ENCODE measurements at places on chromosomes 3 and 15.

DNA sequence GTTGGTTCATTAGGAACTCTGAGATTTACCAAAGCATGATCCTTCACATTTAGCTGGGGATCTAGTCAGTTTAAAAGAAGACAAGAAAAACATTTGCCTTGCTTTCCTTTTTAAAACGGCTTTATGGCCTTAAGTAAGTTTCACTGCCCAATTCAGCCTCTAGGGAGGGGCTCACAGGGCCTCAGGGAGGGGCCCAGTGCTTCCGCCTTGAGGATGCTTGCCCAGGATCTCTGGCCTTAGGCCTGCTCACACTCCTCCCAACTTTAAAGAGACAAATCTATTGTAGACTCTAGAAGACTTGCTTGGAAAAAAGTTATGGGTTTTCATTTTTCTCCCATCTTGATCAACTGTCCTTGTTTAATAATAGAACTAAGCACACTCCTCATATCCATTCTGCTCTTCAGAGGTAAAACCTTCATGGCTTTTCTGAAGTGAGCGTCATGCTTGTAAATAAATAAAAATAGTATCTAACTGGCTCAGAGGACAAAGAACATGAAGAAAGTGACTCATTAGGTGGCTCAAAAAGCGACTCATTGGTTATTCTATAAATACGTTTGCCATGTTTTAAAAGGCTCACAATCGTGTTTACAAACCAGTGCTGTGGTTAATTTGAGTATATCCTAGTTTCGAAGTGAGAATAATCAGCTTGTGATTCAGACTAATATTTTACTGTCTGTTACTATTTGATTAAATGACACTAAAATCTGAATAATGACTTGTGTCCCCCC, 13.7 kb downstream of the PDHB start:
- DNase-seq, result no peak

DNA sequence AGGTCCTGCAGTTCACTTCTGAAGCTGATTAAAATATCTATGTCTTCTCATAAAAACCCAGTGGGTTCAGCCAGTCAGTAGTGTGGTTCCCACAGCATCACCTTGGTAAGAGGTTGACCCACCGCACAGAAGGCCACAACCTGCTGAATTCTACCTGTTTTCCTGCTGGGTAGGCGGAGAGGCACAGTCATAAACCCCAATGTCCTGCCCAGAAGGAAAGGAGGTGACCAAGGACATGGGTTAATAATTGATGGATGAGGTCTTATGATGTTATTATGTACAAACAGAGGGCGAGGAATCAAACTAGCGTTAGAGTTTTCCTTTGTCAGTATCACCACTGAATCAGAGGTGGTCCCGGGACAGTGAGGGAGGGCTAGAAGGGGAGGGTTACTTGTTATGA, 27.8 kb downstream of the CA12 start:
- DNase-seq, result no peak

DNA sequence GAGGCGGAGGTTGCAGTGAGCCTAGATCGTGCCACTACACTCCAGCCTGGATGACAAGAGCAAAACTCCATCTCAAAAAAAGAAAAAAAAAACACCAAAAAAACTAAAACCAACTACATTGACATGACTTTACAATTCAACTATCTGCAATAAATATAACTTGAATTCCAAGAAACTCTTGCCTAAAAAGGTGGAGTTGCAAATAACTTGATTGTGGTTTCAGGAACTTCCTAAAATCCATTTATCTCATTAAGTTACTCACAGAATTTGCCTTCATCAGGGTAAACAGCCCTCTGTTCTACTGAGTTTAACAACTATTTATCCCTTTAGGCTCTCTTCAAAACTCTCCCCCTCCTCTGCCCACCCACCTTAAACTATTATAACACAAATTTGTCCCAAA, 2.7 kb upstream of the MAPK6 start:
- DNase-seq, result no peak

DNA sequence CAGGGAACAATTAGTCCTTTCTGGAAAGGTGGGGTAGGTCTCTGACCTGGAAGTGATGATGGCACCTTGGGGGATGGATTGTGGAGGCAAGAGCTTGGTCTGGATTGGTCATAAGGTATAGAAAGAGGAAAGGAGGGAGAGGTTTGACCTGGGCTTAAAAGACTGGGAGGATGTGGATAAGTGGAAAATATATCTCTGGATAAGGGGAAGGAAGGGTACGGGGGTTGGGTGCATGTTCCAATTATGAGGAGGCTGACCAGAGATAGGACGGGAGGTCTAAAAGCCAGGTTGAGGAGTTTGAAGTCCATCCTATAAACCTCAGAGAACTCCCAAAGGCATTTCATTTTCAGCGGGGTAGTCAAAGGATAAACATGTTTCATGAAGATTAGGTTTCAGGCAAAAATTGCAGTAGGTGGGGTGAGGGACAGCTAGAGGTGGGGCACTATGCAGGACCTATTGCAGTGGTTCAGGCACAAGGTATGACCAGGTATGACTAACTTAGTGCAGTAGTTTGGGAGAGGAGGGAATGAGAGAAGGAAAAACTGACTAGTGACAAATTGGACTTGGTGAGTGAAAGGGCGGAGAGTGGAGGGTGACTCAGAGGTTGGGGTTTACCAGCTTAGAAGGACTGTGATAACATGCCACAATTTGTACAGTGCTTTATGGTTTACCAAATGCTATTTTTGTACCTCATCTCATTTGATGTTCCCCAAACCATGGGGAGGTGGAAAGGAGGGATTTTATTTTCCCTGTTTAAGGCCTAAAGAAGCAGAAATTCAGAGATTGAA, 10.7 kb downstream of the PDE8A start:
- no peak for DNase-seq

DNA sequence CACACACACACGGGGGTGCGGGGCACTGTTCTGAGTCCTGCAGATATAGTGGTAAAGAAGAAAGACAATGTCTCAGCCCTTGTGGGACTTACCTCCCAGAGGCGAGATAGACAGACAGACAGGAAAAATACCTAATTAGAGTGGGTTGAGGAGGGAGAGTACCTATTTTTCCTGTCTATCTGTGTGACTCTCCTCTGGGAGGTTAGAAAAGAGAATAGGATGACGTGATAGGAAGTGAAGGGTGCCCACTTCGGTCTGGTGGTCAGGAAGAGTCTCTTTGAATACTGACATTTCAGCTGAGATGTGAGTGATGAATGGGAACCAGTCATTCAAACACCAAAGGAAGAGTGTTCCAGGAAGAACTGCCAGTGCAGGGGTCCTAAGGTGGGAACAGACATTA, 4.1 kb upstream of the APOD start:
- DNase-seq, result no peak

DNA sequence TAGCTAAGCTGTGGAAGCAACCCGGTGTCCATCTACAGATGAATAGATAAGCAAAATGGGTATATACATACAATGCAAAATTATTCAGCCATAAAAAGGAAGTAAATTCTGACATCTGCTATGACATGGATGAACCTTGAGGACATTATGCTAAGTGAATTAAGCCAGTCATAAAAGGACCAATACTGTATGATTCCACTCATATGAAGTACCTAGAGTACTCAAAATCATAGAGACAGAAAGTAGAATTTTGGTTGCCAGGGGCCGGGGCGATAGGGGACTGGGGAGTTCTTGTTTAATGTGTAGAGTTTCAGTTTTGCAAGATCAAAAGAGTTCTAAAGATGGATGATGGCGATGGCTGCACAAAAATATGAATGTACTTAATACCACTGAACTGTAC, 10.3 kb downstream of the EID1 start:
- no peak for DNase-seq

GRCh38 chr3:24229468-24230221, 265.0 kb downstream of the THRB start:
- DNase-seq, result no peak

GRCh38 chr3:105356396-105356795, 10.3 kb upstream of the ALCAM start:
- DNase-seq, result no peak

GRCh38 chr15:51782357-51782896, 31.0 kb downstream of the TMOD2 start:
- no peak for DNase-seq

DNA sequence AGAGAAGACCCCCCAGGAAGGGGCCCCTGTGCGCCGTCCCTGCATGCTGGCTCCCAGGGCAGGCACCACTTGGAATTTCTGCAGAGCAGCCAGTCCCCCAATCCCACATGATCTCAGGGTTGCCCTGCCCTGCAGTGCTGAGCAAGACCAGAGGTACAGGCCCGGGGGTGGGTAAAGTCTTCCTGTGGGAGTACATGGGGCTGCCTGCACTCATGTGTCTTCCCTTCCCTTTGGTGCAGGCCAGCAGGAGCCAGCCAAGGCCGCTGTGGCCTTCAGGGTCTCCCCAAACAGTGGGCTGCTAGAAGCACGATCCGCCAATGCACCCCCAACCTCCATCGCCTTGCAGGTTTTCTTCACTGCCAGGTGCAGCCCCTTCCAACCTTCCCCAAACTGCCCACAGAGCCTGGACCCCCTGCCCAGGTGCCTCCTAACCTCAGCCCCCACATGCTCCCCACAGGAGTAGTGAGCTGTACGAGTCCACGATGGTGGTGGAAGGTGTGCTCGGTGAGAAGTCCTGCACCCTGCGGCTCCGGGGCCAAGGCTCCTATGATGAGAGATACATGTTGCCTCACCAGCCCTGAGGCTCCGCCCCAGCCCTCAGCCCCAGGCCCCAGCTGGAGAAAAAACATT, 15.0 kb downstream of the ACAA1 start:
- DNase-seq, result no peak

- DNase-seq, result peak; percentile 1
Observed at GRCh38 chr3:17741621-17742101, 770 bp downstream of the TBC1D5 start.

DNA sequence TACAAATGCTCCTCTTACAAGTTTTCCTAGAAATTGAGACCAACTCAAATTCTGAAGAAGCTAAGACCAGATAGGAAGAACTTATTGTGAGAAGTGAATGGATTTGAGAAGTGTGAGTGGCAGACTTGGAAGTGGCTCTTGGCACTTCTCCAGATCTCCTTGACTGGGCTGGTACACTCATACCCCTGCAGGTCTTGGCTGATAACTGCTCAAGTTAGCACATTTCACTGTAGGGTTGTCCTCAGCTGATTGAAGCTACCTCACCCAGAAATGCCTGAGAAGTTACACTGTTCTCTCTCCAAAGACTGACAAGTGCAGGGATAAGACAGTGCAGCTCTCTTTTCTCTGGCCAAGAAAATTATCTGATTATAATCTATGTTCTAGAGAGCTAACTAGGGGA, 16.5 kb upstream of the CLDN1 start:
- no peak for DNase-seq

DNA sequence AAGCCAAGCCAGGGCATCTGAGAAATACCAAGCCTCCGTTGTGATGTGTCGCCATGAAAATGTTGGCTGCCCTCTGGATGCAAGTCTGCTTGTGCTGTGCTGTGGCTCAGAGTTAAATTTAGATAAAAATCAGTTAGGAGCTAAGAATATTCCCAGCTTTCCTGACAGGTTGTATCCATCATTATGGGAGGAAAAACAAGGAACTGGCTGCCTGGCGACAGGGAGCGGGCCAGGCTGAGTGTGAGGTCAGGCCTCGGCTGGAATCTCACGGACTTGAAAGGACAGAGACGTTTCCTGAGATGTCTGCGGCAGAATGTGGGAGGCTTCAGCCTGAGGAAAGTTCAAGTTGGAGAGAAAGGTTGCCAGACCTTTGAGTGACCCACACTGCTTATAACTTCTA, 213.8 kb downstream of the THSD4 start:
- no peak for DNase-seq

GRCh38 chr3:27500035-27500434, 15.9 kb upstream of the SLC4A7 start:
- no peak for DNase-seq

- no peak for DNase-seq
Observed at GRCh38 chr3:41746215-41746614, 215.7 kb downstream of the ULK4 start.

GRCh38 chr3:20056725-20057611, 16.7 kb downstream of the KAT2B start:
- DNase-seq, result no peak

GRCh38 chr15:86912661-86913060, 833.0 kb downstream of the AGBL1 start:
- no peak for DNase-seq

DNA sequence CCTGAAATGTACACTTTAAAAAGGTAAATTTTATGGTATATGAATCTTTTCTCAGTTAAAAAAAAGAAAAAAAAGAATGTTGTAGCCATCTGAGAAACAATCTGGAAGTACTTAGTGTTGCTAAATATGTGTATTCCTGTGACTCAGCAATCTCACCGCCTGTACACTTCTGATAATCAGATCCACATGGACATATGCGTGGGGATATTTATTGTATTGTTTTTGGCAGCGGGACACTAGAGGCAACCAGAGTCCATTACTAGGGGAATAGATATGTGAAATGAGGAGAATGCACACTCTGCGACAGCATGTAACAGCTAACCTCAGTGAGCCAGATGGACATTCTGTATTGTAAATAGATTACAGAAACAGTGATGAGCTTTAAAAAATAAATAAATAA, 65.4 kb downstream of the AQP9 start:
- peak; percentile 95 for DNase-seq

DNA sequence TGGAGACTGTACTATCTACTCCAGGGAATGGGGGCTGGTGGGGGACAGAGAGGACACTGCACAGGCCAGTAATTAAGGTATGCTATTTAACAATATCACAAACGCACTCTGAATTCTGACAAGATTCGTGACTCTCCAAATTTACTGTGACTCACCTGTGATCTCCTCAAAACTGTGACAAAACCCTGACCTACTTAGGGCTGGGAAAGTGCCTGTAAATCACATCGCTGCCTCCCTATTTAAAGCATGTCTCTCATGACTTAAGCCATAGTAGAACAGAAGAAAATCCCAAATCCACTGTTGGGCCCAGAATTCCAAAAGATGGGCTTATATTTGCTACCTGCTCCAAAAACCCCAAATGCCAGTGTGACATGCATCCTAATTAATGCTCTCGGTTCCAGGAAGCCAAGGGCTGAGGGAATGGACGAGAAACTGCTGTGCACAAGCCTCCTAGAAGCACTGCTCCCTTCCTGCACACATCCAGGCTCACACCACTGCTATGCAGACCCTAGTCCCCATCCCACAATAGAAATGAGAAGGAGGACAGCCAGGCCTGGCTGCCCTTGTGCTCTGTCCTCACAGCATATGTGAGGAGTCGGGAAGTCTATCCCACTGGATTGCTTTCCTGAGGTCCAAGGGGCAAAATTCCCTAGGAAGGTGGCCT, 187.7 kb upstream of the CHRNA7 start:
- no peak for DNase-seq

DNA sequence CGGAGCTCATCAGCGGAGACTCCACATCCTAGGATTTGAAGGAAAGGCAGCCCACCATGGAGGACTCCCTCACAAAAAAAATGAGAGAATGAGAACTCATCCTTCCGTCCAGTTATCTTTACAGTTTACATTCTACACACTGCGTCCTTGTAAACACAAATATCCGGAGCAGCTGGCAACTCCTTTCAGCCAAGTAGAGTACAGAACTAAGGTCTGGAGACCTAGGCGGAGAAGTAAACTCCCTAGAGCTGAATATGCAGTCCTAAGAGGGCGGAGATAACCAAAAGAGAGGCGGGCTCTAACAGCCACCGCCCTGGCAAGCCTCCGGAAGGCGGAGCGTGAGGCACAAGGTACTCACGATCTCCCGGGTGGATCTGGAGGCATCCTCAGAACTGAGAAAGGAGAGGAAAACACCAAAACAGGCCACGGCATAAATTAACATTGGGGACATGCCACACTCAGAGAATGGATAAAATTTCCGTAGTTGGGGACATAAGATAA, 924 bp upstream of the SIN3A start:
- DNase-seq, result no peak

GRCh38 chr3:182913889-182914288, 66.4 kb downstream of the DCUN1D1 start:
- no peak for DNase-seq

GRCh38 chr3:12222775-12223485, 64.2 kb upstream of the TIMP4 start:
- peak; percentile 50 for DNase-seq
